ENCODE measurements at places on chromosomes 1 and 21.

DNA sequence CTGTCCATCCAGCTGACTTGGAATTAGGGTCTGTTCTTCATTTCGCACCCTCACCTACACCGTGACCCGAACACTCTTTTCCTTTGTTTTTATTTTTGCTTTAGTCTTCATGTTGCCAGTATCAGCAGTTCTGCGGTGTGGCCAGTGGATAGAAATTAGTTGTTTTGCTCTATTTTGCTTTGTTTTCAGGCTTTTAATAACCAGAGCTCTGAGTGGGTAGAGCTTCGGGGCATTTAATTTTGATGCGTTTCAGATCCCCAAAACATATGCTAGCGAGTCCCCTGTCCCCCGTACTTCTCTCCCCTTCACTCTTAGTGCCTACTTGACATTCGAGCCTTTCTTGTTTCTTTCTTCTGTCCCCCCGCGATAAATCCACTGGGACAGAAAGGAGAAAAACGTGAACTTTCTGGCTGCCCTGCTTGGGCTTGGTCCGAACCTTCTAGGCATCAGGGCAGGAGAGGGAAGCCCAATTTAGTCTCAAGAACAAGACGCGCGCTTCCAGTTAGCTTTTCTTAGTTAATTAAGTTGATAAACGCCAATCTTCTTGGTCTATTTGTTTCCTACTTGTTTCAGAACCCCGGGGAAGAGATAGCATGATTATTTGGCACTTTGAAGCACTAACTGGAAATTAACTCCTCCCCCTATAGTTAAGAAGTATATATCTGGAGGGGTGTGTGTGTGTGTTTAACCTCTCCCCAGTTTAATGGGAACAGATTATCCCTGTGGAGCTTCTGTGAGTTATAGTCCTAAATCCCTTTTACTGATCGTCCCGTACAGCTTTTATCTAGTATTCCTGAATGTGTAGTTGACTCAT, 839 bp downstream of the SWT1 start:
- no peak for DNase-seq

DNA sequence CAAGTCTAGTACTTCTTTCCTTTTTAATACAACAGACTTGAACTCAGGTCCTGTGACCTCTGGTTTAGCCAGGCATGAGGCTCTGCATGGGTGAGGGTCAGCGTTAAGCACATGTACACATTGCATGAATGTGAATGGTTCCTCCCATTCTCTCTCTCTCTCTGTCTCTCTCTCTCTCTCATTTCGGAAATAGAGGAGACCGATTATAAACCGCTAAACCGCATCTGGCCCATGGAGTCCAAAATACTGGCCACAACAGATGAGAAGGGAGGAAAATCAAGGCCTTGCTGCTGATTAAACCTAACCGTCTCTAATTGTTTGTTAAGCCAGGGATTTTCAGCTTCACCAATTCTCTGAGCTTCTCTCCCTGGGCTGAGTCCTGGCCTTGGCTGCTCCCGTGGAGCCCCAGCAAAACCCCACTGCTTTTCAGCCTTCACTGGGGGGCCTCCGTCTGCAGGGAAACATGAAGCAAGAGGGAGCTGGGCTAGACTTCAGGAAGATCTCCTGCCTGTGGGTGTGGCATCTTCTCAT, 6.6 kb downstream of the RSPO1 start:
- no peak for DNase-seq

GRCh38 chr21:38596264-38597042, 98.2 kb upstream of the ERG start:
- no peak for DNase-seq

GRCh38 chr21:38567335-38567969, 69.2 kb upstream of the ERG start:
- no peak for DNase-seq

- DNase-seq: no peak
Observed at GRCh38 chr1:156172696-156173470, 19.5 kb downstream of the SEMA4A start.

DNA sequence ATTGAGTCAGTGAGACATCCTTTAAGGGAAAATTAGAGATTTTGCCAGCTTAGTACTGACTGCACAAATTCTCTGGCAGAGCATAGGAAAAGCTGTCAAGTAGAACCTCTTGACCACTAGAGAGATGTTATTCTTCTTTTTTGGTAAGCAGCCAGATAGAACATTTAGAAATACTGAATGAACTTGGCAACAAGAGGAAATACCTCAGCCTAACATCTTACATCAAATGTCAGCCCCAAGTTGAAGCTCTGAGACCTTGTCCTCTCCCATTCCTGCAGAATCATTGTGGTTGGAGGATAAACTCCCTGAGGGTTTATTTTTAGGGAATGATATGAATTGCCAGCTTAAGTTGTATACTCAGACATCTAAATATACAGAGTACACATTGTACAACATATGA, 53.5 kb downstream of the MIGA1 start:
- no peak for DNase-seq

DNA sequence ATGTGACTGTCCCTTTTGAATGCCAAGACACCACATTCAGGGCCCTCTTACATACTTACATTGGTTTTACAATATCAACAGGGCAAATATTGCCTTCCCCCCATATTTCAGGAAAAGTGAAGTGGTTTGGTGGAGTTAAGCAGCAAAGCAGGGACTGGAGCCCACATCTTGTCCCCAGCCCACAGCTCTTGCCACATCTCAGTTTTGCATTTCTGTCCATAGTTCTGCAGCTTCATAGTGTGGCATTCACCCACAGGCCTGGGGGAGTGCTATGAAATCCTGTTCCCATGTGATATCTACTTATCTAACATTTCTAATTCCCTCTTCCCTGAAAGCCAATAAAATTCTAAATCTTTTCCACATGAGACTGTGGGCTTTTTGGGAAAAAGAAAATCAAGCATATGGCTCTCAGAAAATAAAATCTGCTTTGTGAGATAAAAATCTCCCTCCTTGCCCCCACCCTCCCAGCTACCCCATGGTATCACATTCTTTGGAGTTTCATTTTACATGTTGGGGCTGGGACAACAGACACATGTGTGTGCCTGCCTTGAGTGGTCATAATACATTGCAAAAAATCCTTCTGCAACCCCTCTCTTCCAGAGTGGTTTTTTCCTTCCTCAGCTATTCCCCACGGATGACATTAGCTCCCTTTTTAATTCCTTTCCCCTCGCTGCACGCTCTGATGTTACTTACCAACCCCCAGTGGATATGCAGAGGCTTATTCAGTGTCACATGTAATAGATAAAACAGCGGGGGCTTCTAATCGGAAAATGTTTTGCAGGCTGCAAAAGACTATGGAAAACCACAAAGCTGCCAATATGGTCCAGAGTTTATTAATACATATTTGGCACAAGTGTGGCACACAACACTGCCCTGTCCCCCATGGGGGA, 20.5 kb upstream of the CD2 start:
- DNase-seq: no peak

DNA sequence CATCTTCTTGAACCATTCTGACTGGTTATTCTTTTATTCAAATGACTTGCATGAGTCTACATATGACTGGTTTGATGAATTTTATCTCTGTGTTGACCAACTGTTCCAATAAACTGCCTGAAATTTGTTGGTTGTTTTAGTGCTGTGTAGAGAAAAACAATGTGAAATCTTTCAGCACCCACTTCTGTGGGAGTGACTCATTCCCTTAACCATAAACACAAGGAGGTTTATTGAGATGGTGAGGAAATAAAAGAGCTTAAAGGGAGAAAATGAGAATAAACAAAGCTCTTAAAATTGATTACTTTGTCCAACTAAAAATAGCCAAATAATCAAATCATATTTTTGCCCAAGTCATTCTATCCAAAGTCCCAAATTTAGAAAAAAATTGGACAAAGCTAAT, 341.1 kb downstream of the TGFB2 start:
- DNase-seq: no peak

DNA sequence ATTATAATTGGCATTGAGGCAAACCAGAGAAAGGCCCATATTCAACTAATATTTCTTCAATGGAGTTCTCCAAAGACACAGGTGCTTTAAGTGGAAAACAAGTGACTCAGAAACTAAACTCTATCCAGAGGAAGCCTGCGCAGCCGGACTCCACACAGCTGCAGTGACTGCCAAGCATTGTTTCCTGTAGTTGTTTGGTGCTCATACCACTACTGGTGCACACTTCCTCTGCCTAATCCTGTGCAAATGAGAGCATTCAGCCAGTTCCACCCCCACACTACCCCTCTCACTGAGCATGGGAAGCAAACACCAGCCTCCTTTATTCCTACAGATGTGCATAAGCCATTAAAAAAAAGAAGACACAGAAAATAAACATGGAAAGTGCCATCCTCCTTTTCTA, 102.9 kb downstream of the VAV3 start:
- DNase-seq: no peak

DNA sequence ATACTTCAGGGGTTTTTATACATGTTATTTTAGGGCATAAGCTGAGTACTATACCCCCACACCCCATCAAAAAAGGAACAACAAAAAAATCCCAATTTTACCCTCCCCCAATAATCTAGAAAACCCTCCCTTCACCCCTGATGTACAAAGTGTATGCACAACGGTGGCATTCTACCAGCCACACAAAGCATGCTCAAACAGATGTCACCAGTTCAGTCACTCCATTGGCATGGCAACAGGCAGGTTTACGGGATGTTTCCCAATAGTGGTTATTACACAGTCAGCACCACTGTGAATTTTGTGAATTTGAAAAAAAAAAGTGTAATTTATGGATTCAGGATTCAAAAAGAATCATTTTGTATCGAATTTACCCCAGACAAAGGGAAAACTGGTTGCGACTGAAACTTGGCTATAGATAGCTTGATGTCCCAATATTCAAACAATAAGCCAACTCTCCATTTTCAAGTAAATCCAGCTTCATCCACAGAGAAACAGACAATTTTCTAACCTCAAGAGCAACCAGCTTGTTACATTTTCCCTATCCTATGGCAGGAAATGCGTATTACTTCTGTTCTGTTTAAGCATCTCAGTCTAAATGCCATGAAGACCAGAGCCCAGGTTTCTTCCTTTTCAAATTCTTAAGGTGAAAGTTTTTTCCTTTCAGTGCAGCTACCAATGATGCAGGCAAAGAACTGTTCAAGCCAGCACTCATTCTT, 34.0 kb upstream of the SLC45A3 start:
- DNase-seq: no peak

GRCh38 chr1:217230412-217230811, 400.5 kb downstream of the GPATCH2 start:
- no peak for DNase-seq

DNA sequence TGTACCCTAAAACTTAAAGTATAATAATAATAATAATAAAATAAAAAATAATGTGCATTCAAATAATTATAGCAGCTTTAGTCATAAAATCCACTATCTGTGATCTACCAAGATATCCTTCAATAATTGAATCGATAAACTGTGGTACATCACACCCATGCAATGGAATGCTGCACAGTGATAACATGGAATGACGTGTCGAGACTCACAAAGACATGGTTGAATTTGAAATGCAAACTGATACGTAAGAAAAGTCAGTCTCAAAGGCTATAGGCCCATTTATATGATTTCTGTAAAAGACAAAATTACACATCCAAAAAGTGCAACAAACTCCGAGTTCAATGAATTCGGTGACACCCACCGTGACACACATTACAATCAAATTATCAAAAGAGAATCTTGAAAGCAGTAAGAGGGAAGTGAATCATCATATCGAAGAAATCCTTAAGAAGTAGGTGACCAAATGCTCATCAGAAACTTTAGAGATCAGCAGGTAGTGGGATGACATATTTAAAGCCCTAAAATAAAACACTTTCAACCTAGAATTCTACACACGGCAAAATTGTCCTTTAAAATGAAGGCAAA, 5.2 kb upstream of the SPRR2E start:
- DNase-seq: no peak

GRCh38 chr1:84704872-84705417, 14.7 kb upstream of the SSX2IP start:
- no peak for DNase-seq

- DNase-seq: no peak
Observed at GRCh38 chr1:26820784-26821269, 5.7 kb upstream of the ZDHHC18 start.

DNA sequence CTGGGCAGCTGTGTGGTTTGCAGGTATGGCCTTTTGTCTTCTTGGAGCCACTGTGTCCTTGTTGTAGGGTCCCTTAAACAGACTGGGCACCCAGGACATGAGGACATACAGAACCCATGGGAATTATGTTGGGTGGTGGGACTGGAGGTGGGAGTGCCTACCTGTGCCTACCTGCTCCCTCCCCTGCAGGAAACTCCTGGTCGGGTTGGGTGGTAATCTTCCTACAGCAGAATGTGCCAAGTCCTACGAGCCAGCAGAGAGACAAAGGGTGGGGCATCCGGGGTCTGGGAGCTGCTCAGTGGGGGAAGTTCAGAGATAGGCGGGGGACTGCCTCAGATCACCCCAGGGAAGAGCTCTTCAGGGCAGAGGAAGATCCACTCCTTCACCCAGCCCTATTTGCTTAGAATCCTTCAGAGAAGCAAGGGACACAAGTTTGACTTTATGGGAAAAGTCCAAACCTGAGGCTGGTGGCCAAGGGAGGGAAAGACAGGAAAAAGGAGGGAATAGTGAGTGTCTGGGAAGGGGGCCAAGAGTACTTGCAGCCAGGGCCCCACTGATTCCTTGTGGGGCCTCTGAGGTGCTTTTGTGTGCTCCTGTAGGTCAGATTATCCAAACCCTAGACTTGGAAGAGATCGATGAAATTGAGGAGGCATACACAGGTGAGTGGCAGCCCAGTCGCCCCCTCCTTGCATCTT, 58.3 kb downstream of the KIF21B start:
- DNase-seq: no peak

GRCh38 chr1:153515504-153516394, 20.0 kb downstream of the S100A6 start:
- no peak for DNase-seq
